LoVo (cell line): ENCODE measurements at places on chromosomes 2 and 18.

DNA sequence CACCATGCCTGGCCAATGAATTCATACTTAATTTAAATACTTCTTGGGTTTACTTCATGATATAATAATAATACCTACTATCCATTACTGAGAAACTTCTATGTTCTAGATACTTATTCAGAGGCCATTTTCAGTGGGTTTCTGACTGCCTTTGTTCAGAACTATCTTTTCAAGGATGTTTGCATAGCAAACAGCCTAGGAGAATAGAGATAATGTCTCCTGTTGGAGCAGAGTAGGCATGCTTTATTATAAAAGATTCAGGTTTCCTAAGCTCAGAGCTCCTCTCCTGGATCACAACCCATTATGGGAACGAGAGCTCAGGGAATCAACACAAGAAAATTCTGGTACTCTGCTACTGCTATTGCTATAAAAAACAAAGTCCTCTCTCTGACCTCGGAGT, 11.1 kb downstream of the FASTKD1 start:
- DNase-seq: no peak

DNA sequence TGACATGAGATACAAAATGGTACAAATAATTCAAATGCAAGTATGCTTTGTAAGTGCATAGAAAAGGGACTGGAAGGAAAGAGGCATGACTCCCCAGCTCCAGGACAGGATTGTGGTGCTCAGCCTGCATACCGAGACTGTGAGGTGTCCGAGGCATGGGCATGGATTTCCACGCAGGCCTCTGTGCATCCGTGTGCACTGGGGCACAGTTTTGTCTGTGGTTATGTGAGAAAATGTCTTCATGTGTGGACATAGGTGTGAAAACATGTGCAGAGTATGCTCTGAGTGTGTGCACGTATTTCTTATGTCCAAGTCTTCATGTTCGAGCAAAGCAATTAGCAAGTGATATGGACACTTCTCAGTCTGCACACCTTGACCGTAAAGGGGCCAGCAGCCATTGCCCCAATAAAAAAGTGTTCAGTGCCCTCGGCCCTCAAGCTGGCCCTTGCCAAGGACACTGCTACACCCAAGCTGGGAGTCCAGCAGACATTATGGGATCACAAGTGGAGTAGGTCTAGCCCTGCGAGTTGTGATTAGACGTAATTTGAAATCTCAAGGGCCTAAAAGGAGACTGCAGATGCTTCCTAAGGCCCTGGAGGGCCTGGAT, 120.7 kb downstream of the CYP26B1 start:
- no peak for DNase-seq

DNA sequence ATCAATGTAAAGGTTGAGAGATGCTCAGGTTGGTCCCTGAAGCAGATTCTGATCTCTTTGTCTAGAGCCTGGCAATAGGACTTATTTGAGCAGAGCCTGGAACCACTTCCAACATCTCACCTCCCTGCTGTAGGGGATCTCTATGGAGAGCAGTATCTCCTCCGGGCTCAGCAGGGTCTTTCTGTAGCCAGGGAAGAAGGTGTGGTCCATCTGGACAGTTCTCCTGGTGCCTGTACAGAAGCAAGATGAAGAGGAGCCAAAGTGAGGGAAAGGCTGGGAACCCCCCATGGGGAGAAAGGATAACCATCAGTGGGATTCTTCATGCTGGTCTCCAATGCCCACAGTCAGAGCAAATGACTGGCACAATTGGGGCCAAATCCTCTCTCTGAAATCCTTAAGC, 34.8 kb downstream of the XDH start:
- DNase-seq: no peak

DNA sequence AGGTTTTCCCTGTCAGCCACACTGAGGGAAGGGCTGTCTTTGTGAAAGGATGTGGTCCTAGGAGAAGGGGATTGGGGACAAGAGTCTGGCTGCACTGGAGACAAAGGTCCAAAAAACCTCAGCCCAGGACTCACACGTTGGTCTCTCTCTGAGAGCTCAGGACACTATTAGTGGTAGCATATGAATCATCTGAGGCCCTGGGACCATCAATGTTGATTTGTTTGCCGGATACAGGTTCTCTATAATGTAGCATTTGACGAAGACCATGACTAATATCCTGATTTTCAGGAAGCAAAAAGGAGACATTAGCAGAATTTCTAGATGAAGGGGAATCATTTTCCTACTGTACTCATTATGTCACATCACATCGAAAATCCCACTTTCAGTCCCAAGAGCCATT, 22.2 kb upstream of the DNAH6 start:
- DNase-seq: no peak

- no peak for DNase-seq
Measured at GRCh38 chr2:160388464-160389263, 104.9 kb downstream of the RBMS1 start.

DNA sequence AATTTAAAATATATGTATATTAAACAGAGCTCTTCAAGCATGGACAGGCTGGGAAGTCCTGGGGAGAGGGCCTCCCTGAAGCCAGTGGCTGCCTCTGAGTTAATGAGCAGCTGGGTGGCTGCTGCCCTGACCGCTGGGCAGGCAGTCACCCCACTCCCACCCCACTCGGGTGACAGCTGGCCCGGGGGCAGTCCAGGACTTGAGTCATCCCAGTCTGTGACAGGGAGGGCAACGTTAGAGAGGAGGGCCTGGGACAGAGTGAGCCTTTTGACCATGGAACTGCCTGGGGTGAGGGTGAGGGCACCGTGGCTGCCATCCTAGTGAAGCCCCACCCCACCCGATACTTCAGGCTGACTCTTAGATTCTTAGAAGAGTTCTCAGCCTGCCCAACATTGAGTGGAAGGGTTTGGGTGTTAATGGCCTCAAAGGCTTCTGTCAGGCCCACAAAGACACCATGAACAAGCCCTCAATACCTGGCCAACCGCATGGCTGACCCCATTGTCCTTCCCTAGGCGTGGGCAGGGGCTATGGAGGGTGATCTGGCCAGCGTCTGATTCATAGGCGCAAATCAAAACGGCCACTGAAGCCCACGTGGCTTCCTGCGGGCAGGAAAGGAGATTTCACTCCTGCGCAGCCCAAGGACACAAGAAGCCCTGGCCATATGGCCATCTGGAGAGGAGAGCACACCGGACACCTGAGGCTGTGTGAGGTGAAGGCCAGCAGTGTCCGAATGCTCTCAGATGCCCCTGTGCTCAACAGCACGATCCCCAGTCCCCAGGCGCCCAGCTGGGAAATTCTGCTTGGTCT, 47.5 kb downstream of the MRPS5 start:
- DNase-seq: no peak

DNA sequence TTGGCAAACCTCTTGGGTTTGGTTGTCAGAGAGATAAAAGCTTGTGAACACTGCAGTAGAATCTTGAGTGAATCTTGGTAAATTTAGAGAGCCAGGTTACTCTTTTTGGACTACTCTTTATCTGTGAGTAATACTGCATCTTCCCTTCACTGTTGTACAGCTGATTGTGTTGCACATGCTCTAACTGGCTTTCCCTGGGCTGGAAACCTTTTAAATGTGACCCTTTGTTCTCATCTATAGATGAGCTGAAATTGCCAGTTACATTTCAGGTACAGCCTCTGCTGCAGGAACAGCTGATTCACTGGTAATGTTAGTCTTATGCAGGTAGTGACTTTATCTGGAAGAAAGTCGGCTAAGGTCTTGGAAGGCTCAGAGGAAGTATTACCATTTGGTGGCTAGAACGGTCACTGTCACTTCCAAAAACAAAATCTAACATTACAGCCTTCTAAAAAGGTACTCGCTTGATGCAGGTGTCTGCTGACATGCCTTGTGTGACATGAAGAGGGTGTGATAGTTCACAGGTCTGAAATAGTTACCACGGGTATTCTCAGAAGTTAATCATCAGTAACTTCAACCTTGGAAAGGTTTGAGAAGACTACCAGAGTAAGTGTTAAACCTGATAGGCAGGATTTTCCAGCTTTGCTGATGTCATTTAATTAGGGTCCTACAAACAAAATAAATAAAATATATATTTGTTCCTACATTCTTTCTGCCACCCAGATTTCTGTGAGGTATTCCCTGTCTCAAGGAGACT, 851.1 kb downstream of the SLC4A3 start:
- no peak for DNase-seq

DNA sequence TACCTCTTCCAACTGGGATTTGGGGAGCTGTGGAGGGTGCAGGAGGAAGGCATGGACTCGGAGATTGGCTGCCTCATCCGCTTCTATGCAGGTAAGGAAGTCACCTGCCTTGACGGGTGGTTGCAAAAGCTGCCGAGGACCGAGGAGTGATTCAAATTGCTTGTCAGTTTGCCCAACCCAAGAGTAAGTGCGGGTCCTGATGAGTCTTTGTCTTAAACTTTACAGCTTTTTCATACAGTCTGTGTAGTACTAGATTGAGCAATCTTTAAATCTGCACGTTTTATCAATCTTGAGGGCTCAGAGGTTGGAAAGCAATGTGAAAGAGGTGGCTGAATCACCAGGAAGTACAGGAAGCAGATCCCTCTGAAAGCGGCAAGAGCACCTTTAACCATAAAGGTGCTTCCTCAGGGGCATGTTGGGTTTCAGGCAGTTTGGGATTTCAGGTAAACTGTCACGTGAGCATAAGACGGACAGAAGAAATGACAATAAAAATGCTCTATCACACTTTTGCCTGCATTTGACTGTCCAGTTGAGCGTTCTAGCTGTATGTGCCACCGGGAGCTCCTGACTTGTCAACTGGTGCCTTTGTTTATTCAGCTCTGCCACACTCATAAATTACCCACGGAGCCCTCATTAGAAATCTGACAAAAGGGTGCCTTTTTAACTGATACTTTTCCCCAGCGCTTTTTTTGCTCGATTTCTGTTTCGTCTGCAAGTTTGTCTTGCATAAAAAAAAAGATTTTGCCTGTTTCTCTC, 2.0 kb downstream of the PHLPP1 start:
- peak; percentile 69 for DNase-seq

GRCh38 chr2:231050018-231050901, 6.4 kb upstream of the PSMD1 start:
- peak; percentile 31 for DNase-seq

DNA sequence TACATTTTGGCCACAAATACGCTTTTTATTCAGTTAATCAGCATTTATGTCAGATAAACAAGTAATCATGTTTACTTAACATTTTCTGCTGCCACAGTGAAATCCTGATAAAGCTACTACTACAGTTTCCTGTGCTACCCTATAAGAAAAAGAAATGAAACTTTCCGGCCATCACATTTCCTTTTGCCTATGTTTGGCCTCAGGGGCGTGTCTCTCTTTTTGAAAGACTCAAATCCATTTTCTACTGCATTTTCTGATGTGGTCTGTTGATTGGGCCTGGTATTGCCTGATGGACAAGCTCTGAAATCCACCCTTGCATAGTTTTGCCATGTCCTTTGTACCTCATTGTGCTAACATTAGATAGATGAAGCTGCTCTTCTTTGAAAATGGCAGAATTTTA, 152.6 kb downstream of the AGPS start:
- DNase-seq: no peak
